Activated naive CD4-positive, alpha-beta T cell treated with anti-CD3 and anti-CD28 coated beads for 36 hours (primary cell): ENCODE measurements at places on chromosomes 3 and 15. TPM values are rescaled to one million over a fixed set of nuclear protein-coding genes. Genes with fewer than 3 reads are reported as not detected.

- H3K27me3 ChIP-seq: no peaks in the 10 kb centered on the region
- no peaks in the 10 kb centered on the region for H3K36me3 ChIP-seq
- H3K4me1 ChIP-seq: no peaks in the 10 kb centered on the region
- H3K4me3 ChIP-seq: no peak overlapping the region
- DNase-seq: no peak
Observed at GRCh38 chr3:175335229-175335628, 476.1 kb downstream of the NAALADL2 start.

Gene ACTC1
- total RNA-seq: not detected

DNA sequence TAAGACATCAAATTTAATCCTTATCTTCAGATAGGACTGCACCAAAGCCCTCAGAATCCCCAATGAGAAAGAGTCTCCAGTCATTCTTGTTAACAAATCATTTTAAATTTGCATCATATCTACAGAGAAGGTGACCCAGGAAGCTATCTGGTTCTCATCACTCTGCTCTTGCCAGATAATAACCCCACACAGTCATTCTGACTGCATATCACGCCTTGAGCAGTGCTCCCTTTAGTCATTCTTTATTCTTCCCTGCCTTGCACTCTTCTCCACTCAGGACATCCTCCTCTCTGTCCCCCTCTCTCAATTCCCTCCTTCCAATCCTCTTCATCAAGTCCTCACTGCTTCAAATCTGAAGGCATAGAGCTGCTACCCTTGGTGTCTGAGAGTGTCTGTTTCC is 83.7 kb upstream of the COL6A6 start:
- DNase-seq: no peak
- H3K27me3 ChIP-seq: peaks cover 5% of the 10 kb centered on the region
- no peaks in the 10 kb centered on the region for H3K36me3 ChIP-seq
- H3K4me3 ChIP-seq: no peak overlapping the region

GRCh38 chr3:72011485-72011884 is 226.5 kb upstream of the PROK2 start:
- peaks cover 7% of the 10 kb centered on the region for H3K27me3 ChIP-seq
- peaks cover 9% of the 10 kb centered on the region for H3K4me1 ChIP-seq
- no peaks in the 10 kb centered on the region for H3K36me3 ChIP-seq
- H3K27ac ChIP-seq: no peak overlapping the region
- DNase-seq: no peak
- no peak overlapping the region for H3K4me3 ChIP-seq

Gene ISLR
- total RNA-seq: not detected

DNA sequence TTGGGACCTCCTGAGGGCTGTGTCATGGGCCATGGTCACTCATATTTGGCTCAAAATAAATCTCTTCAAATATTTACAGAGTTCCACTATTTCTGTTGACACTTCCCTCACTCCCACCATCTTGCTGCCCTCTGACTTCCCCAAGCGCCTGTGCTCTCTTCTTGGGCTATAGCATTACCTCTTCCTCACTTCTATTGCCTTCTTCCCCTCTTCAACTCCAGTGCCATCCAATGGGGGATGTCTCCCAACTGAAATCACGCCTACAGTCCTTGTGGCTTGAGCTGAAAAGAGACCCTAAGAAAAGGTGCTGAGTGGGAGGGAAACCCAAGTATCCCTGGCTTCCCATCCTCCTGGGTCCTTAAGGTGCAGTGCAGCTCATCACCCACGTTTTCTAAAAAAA is 21.8 kb downstream of the UMPS start:
- H3K27ac ChIP-seq: no peak overlapping the region
- DNase-seq: no peak
- no peaks in the 10 kb centered on the region for H3K4me1 ChIP-seq
- peaks cover 1% of the 10 kb centered on the region for H3K36me3 ChIP-seq
- H3K4me3 ChIP-seq: no peak overlapping the region

DNA sequence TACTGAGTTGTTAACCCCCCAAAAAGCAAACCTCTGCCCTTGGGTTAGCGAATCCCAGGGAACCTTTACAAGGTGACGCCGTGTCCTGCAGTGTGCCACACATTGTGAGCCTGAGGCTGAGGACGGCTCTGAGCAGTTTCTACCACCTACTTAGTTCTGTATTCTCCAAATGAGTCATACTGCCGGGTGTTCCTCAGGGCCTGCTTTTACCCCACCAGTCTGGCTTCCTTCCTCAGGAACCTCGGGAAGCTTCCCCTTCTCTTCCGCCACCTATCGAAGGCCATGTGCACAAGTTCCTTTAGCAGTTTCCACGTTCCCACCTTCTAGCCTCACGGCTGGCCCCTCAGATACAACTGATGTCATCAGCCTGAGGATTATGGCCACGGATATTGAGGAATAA is 384.0 kb upstream of the TPM1 start:
- no peak for DNase-seq
- no peaks in the 10 kb centered on the region for H3K4me1 ChIP-seq
- peaks cover 1% of the 10 kb centered on the region for H3K27me3 ChIP-seq
- no peak overlapping the region for H3K27ac ChIP-seq
- no peaks in the 10 kb centered on the region for H3K36me3 ChIP-seq

DNA sequence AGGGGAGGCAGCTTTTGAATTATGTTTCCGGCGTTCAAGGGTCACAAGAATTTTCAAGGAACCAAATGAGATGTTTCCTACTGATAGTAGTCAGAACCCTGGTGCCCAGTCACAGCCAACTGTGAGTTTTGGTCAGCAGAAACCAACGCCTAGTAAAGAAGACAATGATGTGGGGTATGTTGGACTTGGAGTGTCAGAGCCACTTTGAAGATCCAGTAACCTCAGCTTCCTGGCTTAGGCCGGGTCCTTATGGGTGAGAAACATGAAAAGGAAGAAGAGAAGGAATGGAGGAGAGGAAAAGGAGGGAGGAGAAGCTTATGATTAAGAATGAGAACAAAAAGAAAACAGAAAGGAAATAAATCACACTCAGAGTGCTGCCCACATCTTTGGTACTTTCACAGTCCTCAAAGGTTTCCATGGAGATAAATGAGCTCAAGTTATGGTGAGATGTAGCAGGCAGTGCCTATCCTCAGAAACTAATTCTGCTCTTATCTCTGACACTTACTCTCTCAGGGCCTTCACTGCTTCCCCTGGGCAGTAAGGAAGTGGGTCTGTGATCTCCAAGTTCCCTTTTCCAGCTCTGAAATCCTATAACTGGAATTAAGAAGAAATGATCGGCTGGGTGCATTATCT is 2.0 kb upstream of the MCF2L2 start:
- no peaks in the 10 kb centered on the region for H3K36me3 ChIP-seq
- H3K4me1 ChIP-seq: peaks cover 33% of the 10 kb centered on the region
- peaks cover 15% of the 10 kb centered on the region for H3K27me3 ChIP-seq
- H3K4me3 ChIP-seq: peak overlapping the region; percentile 36

Gene AQP9
- total RNA-seq: not detected

Gene SLC15A2
- total RNA-seq: 1.5 TPM

Gene C3orf70
- total RNA-seq: not detected

Gene SNURF
- total RNA-seq: 28.3 TPM

DNA sequence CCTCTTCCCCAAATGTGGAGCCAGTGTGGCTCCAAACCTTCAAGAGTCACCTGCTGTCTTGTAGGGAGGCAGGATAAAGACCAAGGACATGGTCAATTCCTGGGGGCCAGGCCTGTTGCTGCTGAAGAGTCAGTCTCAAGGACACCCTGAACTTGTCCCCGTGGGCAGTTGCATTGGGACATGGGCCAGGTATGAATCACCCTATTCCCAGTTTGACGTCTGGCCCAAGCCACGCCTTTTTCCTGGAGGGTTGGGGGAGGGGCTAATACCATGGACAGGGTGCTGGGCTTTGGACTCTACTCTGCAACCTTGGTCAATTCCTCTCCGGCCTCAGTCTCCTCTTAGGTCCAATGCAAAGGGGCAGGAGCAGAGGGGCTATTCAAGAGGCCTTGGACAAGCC is 10.4 kb downstream of the ATP2B2 start:
- no peak overlapping the region for H3K4me3 ChIP-seq
- no peaks in the 10 kb centered on the region for H3K27me3 ChIP-seq
- DNase-seq: no peak
- no peaks in the 10 kb centered on the region for H3K4me1 ChIP-seq

DNA sequence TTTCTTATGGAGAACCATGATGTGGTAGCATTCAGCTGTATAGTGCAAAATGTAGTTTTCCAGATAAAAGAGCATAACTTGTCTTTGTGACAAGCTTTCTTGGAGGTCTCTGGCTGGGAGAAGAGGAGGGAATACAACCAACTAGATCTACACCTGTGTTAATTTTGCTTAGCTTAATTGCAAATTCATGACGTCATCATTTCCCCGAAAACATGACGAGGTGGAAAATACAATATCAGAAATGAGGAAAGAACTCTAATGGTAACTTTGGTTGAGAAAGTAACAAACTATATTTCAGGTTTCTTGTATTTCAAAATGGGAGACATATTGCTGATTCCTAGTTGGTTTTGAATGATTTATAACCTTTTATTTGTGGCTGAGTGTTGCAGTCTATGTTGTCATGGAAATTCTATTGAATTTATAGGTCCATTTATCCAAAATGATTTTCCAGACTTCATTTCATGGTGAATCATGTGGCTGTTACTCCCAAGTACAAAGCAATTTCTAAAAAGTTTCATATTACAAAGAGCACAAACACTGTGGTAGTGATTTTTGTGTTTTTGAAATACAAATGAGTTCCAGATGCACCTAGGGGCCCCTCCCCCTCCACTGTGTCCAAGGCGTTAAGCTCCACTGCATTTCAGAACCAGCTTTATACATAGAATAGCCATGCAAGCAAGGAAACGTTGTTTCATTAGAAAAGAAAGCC is 307.2 kb downstream of the FEZF2 start:
- H3K27ac ChIP-seq: no peak overlapping the region
- H3K36me3 ChIP-seq: no peaks in the 10 kb centered on the region
- no peak overlapping the region for H3K4me3 ChIP-seq

- H3K4me1 ChIP-seq: no peaks in the 10 kb centered on the region
- no peak overlapping the region for H3K4me3 ChIP-seq
- H3K27ac ChIP-seq: no peak overlapping the region
- no peaks in the 10 kb centered on the region for H3K36me3 ChIP-seq
- DNase-seq: no peak
- H3K27me3 ChIP-seq: peaks cover 4% of the 10 kb centered on the region
Observed at GRCh38 chr3:146638718-146639117, 33.6 kb upstream of the PLSCR5 start.

DNA sequence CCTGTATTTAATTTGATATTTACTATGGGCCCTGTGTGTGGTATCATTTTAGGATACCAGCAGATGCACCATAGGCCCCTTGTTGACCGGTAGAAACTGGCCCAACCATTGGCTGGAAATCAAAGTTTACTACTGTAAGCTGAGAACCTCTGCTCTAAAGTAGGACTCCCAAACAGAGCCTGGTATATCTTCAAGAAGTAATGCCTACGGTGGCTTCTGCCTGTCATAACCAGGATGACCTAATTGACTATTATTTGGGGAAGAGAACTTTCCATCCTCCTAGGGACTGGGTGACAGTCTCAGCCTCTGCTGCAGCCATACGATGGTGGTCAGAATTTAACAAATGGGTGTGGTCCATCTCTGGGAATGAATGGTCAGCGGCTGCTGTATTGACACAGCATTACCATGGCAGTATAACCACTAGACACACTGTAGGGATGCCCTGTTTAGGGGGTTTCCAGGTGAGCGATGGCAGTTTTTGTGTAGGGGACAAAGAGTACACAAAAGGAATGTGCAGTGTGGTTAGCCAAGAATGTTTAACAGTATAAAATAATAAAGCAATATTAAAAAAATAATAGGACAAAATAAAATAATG is 37.3 kb downstream of the RARB start:
- no peak overlapping the region for H3K27ac ChIP-seq
- no peak overlapping the region for H3K4me3 ChIP-seq
- DNase-seq: no peak
- no peaks in the 10 kb centered on the region for H3K4me1 ChIP-seq
- no peaks in the 10 kb centered on the region for H3K27me3 ChIP-seq

Gene CILP
- total RNA-seq: not detected

Gene INSYN1
- total RNA-seq: not detected

Gene IGSF11
- total RNA-seq: 0.07 TPM

Gene SCG3
- not detected for total RNA-seq

GRCh38 chr3:43185274-43185982 is 79.5 kb upstream of the POMGNT2 start:
- no peak for DNase-seq
- no peaks in the 10 kb centered on the region for H3K27me3 ChIP-seq
- H3K36me3 ChIP-seq: no peaks in the 10 kb centered on the region
- H3K4me1 ChIP-seq: peaks cover 26% of the 10 kb centered on the region

GRCh38 chr3:48594417-48595049 is 596 bp downstream of the COL7A1 start:
- no peak overlapping the region for H3K4me3 ChIP-seq
- H3K27ac ChIP-seq: no peak overlapping the region
- no peaks in the 10 kb centered on the region for H3K36me3 ChIP-seq
- no peak for DNase-seq

- peaks cover 2% of the 10 kb centered on the region for H3K27me3 ChIP-seq
- no peak overlapping the region for H3K4me3 ChIP-seq
- DNase-seq: no peak
- H3K4me1 ChIP-seq: peaks cover 39% of the 10 kb centered on the region
- no peaks in the 10 kb centered on the region for H3K36me3 ChIP-seq
Observed at GRCh38 chr3:197308591-197308990, 10.2 kb upstream of the DLG1 start.

DNA sequence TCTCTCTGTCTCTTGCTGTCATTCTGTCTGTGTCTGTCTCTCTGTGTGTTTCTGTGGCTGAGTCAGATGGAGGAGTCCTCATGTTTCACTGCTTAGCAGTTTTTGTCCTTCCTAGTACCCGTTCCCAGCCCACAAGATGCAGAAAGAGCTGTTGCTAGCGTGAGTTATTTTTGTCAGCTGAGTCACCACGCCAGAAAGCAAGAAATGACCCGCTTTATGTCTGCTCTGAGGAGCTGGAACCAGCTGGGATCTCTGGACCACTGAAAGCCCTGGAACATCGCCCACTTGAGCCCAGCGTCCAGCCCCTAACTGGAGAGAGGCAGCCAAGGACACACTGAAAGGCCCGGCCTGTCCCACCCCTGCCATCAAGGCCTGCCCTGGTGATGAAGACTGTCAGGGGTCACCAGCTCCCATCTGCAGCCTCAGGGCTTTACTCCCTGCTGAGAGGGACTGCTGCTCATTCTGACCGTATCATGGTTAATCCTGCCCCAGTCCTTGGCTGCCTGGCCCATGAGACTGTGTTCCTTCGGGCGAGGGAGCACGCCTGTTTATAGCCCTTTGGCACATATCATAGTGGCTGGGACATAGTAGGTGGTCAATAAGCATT is 101.7 kb upstream of the TPM1 start:
- H3K36me3 ChIP-seq: no peaks in the 10 kb centered on the region
- H3K27ac ChIP-seq: no peak overlapping the region
- H3K27me3 ChIP-seq: peaks cover 6% of the 10 kb centered on the region

Gene CIP2A
- total RNA-seq: 34.7 TPM

DNA sequence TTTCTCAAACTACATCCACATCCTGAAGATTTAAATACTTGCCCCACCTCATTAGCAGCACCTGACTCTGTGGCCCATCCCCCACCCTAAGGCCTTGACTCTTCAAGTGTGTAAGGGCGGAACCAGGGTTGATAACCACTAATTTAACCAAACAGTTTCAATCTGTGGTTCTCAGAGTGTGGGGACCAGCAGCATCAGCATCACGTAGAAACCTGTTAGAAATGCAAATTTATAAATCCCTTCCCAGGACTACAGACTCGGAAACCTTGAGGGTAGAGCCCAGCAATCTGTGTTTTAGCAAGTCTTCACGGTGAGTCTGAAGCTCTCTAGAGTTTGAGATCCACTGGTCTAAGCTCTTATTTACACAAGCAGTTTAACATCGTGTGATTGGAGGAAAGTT is 12.4 kb downstream of the GNB4 start:
- no peaks in the 10 kb centered on the region for H3K36me3 ChIP-seq
- no peak overlapping the region for H3K4me3 ChIP-seq
- H3K4me1 ChIP-seq: no peaks in the 10 kb centered on the region
- H3K27me3 ChIP-seq: peaks cover 3% of the 10 kb centered on the region
- DNase-seq: no peak
